ENCODE measurements at places on chromosomes 12 and 14.

DNA sequence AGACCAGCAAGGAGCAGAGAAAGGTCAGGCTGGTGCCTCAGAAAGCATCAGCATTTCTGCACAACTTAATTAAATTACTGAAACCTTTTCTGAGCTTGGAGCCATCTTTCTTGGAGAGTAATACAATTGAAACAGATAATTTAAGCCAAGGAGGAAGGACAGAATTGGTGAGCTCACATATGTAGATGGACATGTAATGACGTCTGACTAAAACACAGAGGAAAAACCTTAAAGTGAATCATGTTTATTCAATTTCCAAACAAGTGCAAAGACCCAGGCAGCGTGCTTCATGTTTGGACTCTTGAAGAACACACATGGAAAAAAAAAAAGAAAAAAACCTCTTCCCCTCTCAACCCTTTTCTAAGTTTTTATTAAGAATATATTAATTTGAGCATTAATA lies 19.0 kb downstream of the SUSD6 start:
- DNase-seq, result no peak

GRCh38 chr14:77037938-77038568 lies 9.5 kb upstream of the IRF2BPL start:
- peak; percentile 61 for DNase-seq

- peak; percentile 29 for DNase-seq
Observed at GRCh38 chr14:78448164-78449094, 278.3 kb downstream of the NRXN3 start.

DNA sequence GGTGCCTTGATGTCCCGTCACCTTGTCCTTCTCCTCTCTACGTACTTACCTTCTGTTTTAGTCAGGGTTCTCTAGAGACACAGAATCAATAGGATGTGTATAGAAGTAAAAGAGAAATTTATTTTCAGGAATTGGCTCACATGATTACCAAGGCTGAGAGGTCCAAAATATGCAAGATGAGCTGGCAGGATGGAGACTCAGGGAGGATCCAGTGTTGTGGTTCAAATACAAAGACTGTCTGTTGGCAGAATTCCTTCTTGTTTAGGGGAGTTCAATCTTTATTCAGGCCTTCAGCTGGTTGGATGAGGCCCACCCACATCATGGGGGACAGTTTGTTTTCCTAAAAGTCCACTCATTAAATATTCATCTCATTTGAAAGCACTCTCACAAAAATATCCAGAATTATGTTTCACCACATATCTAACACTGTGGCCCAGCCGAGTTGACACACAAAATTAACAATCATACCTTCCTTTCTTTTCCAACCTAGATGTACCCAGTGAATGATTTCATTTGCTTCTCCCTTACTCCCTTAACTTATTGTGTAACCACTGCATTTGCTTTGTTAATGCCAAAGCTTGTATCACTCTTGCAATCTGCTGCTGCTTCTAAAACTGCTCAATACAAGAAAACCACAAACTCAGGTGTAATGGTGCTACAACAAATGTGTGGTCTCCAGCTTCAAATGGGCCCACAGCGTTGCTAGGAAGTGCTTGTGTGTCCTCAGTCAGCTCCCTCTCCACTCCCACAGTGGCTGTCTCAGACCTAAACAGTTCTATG lies 195.4 kb upstream of the ARHGAP5 start:
- DNase-seq, result no peak

DNA sequence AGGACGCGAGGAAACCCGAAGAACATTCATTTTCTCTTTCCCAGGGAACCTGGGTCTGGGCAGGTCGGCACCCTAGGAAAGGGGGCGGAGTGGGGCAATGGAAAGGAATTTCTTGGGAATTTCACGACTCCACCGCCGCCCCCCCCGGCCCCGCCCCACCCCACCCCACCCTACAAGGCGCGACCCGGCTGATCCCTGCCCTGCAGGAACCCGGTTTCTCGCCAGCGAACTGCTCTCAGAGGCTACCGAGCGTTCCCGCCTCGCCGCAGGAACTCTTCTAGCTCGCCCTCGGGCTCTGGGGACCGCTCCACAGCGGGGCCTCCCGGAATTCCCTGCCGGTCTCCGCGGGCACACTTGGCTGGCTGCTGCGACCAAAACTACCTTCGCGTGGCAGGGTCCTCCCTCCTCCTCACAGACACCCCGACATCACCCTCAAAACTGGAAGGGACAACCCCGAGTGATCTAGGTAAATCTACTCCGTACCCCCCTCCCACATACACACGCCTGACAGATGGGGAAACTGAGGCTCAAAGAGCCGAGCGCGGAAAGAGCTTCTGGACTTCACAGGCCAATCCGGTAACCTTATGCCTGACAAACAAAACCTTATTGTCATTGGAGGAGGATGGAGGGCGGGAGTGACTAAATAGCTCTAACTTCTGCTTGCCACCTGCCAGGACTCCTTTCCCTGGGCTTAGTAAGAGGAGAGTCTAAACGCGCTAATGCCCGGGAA lies 785 bp upstream of the ACTN1 start:
- DNase-seq, result peak; percentile 26
